Stimulated activated CD4-positive, alpha-beta T cell treated with anti-CD3 and anti-CD28 coated beads, TNF-alpha, amount 100 ng/mL, for 4 hours (primary cell): ENCODE measurements at places on chromosomes 16 and 17.

DNA sequence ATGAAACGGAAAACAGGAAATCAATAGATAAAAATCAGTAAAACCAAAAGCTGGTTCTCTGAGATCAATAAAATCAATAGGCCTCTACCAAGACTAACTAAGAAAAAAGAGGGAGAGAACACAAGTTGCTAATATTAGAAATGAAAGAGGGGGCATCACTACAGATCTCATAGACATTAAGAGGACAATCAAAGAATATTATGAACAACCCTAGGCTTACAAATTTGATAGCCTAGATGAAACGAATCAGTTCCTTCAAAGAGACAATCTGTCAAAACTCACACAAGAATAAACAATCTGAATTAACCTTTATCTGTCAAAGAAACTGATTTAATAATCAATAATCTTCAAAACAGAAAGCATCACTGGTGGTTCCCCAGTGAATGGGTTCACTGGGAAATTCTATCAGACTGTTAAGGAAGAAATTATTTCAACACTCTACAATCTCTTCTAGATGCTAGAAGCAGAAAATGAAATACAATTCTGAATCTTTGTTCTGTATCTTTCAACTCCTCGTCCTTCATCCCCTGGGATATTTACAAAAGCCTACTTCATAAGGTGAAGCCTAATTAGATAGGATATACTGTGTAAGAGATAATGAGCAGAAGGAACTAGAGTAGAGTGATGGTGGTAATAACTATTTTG is 4.4 kb downstream of the ABCA9 start:
- DNase-seq = no peak

DNA sequence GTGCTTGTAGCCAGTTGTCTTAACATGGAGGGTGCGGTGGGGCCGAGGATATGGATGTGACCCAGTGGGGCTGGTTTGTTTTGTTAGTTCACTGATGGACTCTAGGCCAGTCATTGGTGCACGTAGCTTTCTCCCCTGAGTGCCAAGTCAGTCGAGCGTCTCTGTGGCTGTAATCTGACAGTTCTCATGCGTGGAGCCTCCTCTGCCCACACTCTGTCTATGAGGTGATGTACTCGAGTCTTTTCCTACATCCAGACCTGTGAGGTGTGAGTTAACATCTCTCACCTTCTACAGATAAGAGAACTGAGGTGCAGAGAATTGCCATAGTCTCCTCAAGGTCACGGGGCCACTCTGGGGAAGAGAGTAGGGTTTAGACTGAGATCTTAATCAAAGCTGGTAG is 90.2 kb downstream of the MARCHF10 start:
- DNase-seq = no peak

DNA sequence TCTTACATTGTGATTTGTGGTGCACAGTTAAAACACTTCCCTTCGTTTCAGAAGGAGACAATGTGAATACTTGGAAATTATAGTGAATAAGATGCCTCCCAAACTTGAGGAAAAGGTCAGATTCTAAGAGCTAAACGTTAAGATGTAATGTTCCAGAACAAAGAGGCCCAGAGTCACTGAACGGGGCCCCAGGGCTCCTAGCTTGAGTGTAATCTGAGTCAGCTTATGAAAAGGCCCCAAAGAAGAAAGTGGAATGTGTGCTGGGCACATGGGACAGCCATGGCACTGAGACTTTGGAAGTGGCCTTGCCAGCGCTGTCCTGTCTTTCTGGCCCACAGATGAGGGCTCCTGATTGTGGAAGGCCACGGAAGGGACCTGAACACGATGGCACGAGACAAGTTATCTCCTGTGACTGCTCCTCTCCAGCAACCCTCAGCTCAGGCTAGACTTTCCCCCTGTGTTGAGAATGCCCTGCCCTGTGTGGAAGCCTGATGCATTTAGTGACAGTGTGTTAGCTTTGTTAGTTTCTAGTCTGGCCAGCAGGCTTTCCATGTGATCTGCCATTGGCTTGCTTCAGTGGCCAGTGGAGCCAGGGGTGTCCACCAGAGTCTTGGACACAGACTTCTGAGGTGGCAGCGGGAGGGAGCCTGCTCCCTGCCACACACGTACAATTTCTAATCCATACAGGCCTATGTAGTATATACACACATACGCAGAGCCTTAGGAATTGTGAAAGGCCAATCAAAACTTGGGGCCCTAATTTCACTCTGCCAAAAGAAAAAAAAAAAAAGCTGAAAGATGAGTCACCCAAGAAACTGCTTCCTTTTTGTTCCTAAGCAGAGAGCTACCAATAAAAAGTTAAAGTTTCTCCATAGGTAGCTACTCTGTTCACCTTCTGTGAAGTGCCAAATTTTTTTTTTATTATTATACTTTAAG is 13.1 kb downstream of the SPATA33 start:
- no peak for DNase-seq

DNA sequence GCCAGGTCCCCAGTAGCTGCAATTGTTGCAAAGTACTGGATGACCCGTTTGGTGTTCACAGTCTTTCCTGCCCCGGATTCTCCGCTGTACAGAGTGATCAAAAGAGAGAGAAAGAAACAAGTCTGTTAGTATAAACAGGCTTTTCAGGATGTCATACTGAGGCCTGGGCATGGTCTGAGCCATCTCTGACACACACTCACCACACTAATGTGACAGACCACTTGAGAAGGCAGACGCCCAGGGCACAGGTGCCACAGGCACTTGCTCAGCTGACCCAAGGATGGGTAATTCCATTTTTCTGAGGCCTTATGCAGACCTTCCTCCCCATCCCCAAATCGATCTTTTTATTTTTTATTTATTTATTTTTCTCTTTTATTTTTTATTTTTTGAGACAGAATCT is 7.5 kb downstream of the MYH3 start:
- no peak for DNase-seq

- DNase-seq = no peak
These were observed 334.8 kb downstream of the MAF start for GRCh38 chr16:79265701-79266100.

GRCh38 chr16:10654592-10655414 is 39.9 kb downstream of the TEKT5 start:
- no peak for DNase-seq

GRCh38 chr17:28055546-28056275 is 13.2 kb downstream of the NLK start:
- DNase-seq = no peak

- no peak for DNase-seq
These were observed 18.4 kb downstream of the MAP2K3 start for GRCh38 chr17:21302711-21303425.

GRCh38 chr17:32493976-32494513 is 7.3 kb downstream of the CDK5R1 start:
- no peak for DNase-seq

GRCh38 chr16:15571557-15571956 is 71.4 kb downstream of the MARF1 start:
- no peak for DNase-seq

DNA sequence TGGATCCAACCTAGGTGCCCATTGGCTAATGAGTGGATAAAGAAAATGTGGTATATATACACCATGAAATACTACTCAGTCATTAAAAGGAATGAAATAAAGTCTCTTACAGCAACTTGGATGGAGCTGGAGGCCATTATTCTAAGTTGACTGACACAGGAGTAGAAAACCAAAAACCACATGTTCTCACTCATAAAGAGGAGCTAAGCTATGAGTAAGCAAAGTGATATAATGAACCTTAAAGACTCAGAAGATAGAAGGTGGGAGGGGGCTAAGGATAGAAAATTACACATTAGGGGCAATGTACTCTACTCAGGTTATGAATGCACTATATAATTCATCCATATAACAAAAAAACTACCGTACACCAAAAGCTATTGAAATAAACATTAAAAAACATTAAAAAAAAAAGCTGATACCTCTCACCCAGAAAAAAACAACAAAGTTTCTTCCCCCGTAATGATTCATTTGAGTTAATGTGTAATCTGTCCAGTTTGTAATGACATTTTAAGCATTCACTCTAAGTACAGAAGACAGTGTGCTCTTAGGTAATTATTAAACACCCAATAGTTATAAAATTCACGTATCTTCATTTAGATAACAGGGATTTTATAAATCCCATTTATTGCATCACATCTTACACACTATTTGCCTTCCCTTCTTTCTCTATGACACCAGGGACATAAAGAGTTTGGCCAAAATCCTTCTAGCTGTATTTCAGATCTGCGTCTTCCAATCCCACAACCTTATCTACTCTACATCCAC is 941.5 kb downstream of the CDH11 start:
- no peak for DNase-seq

DNA sequence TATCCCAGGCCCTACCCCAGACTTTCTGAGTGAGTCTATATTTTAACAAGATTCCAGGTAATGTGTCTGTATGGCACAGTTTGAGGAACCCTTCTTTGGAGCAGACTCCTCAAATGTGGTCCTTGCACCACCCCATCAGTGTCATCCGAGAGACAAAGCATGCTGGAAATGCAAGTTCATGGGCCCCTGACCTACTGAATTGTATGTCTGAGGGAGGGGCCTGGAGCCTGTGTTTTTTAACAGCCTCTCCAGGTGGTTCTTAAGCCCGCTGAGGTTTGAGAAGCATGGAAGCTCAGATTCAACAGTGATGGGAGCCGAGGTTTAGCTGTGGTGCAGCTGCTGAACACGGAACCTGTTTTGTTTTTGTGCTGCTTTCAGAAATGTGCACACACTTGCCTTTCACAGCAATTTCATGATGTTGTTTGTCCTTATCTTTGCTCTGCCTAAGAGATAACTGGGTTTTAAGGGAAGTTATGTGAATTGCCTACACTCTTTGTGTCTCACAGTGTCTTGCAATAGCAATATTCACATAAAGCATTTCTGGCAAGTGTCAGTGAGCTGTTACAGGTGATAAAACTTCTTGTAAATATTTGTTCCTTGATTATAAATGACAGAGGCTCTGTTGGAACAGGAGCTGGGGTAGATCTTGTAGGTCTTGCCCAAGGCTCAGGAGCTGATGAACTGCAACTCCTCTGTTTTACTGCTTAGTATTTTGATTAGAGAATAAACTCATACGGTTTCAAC is 32.0 kb upstream of the IL34 start:
- DNase-seq = no peak

DNA sequence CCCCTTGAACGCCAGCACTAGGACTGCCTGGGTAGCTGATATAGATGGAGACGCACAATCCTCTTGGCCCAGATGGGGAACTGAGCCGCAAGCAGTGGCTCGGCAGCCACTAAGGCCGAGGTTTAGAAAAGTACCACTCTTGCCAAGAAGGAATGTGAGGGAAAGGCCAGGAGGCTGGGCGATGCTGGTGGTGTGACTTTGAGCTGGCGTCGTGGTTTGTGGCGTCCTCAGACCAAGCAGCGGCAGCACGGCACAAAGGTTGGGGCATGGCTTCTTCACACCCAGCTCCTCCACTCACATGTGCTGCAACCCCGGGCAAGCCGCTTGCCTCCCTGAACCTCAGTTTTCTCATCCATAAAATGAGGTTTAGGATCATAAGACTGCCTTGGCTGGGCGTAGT is 15.6 kb downstream of the DCAKD start:
- no peak for DNase-seq

DNA sequence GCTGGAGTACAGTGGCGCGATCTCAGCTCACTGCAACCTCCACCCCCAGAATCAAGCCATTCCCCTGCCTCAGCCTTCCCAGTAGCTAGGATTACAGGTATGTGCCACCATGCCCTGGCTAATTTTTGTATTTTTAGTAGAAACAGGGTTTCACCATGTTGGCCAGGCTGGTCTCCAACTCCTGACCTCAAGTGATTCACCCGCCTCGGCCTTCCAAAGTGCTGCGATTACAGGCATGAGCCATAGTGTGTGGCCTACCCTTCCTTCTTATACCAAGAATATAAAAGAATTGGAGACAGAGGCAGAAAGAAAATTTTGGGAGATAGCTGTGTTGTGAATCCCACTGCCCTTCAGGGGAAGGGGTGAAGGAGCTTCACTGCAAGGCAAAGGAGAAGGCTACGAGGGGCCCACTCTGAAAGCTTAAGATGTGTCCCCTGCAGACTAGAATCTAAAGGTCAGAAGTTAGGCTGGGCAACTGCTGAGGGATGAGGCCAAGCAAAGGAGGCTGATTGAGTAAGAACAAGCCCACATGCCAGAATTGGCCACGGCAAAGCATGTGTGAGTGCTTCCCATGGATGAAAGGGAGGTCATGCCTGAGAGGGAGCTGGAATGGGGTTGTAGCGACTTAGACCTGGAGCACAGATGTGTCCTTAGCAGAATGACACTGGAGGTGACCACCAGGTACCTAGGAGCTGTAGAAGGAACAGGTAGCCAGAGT is 8.4 kb upstream of the CRYBA1 start:
- DNase-seq = no peak

DNA sequence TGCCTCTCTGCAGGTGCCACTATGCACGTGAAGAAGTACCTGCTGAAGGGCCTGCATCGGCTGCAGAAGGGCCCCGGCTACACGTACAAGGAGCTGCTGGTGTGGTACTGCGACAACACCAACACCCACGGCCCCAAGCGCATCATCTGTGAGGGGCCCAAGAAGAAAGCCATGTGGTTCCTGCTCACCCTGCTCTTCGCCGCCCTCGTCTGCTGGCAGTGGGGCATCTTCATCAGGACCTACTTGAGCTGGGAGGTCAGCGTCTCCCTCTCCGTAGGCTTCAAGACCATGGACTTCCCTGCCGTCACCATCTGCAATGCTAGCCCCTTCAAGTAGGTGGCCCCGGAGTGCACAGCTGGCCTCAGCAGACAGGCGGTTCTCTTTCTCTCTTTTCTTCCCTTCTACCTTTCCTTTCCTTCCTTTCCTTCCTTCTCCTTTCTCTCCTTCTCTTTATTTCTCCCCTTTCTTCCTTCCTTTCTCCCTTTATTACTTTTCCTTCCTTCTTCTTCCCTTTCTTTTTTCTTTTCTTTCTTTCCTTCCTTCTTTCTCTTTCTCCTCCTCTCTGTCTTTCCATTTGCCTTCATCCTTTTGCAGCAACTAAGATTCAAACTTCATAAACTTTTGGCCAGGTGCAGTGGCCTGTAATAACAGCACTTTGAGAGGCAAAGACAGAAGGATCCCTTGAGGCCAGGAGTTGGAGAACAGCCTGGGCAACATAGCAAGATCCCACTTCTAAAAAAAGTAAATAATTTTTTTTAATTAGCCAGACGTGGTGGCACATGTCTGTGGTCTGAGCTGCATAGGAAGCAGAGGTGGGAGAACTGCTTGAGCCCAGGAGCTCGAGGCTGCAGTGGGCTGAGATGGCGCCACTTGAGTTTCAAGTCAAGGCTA is 46.7 kb downstream of the SCNN1B start:
- DNase-seq = no peak

DNA sequence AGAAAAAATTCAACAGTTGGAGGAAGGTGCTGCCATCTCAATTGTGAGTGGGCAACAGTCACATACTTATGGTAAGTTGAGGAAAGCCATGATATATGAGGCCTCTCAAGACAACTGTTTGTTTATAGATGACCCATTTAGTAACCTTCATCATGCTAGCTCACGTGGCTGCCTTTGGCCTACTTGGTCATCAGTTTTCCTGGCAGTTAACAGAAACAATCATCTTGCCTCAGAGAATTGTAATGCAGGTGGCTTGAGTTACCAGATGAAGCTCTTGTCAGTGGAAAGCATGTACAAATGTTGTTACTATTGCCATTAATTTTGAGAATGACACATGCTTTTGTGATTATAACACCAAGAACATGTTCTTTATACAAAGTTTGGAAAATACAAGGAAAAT is 14.7 kb downstream of the TPPP3 start:
- no peak for DNase-seq
